ENCODE measurements at places on chromosomes 12 and 14. TPM values are rescaled to one million over a fixed set of nuclear protein-coding genes. Genes with fewer than 3 reads are reported as not detected.

- no peak for DNase-seq
Measured at GRCh38 chr14:22547948-22548750, 40.9 kb downstream of the DAD1 start.

DNA sequence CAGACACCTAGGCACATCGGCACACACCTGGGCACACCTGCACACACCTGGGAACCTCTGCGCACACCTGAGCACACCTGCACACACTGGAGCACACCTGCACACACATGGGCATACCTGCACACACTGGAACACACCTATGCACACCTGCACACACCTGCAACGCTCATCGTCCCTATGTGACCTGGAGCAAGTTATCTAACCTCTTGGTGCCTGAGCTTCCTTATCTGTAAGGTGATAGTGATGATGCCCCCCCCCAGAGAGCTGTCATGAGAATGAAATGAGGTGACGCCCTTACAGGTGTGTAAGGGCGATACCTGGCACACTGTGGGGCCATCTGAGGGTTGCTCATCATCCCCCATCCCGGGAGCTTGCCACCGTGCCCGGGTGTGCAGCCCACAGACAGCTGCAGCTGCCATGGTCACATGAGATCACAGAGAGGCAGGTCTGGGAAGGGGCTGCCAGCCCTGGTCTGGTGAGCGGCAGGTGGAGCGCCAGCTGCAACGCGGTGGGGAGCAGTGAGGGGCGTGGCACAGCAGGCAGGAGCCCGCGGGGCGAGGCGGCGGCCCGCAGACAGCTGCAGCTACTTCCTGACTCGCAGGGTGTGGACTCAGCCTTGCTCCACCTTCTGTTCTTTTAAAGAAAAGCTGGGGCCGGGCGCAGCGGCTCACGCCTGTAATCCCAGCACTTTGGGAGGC, 59.9 kb upstream of the FBRSL1 start:
- no peak for DNase-seq

DNA sequence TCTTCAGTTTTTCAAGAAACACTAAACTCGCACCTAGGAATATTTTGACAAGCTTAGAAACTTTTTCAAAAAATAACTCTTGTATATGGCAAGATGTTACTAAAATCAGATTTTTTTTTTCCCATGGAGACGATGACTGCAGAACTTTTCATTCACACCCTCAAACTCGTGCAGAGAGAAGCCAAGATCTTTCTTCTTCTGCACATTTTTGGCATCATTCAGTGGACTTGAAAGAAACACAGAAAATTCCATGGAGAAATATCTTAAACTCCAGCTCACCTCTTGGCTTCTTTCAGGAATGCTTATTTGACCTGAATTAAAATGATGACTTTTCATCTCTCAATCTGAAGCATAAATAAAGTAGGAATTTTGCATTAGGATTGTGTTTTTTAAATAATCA, 919.4 kb downstream of the NRXN3 start:
- no peak for DNase-seq

DNA sequence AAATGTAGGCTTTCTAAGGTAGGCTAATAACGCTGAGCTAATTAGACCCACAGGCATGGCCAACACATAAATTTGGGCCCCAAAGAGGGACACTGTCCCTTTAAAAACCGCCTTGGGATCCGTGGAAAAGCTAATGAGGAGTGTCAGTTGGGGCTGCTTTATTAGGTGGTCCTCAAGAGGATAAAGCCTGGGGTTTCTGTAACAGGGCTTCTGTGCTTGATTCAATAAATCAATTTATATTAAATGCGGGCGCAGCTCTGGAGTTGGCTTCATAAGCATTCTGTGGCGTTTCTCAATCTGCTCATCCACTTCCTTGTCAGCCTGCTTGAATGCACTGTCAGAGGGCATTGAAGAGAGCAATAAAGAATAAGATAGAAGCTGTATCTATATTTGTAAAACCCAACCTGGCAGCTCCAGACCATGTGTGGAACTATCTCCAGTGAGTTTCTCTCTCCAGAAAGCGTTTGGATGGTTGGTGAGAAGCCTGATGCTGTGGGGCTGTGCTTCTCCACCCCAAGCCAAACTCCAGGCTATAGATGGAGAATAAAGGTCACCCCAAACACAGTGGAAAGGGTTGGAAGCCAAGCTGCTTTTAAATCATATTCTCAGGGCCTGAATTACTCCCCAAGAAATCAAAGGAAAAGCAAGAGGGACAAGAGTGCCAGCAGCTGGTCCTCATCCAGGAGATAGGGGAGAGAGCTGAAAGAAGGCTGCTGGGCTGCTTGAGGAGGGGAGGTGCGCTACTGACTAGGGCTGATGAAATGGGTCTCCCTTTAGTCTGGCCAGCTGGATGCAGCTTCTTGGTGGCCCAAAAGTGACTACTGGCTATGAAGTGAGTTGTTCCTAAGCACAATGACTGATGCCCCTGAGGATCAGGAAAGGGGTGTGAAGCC, 222.0 kb downstream of the PPM1H start:
- no peak for DNase-seq

GRCh38 chr14:82796086-82796485, 1262.4 kb upstream of the SEL1L start:
- DNase-seq, result no peak

GRCh38 chr14:94088516-94088915, 7.4 kb downstream of the IFI27L1 start:
- no peak for DNase-seq

DNA sequence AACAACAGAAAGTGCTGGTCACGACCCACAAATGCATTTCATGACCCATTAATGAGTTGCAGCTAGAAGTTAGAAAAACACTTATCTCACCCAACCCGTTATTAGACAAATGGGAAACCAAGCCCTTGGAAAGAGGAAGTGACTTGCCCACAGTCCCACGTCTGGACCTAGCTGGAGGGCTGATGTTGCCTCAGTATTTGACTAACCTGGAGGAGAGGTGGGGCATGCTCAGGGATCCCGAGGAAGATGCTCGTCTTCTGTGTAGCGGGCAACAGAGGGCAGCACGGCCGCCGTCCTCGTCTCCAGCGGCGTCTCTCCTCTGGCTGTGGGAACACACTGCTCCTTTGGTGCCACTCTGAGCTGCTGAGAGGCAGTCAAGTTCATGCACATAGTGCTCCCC, 12.7 kb downstream of the CCND2 start:
- no peak for DNase-seq

DNA sequence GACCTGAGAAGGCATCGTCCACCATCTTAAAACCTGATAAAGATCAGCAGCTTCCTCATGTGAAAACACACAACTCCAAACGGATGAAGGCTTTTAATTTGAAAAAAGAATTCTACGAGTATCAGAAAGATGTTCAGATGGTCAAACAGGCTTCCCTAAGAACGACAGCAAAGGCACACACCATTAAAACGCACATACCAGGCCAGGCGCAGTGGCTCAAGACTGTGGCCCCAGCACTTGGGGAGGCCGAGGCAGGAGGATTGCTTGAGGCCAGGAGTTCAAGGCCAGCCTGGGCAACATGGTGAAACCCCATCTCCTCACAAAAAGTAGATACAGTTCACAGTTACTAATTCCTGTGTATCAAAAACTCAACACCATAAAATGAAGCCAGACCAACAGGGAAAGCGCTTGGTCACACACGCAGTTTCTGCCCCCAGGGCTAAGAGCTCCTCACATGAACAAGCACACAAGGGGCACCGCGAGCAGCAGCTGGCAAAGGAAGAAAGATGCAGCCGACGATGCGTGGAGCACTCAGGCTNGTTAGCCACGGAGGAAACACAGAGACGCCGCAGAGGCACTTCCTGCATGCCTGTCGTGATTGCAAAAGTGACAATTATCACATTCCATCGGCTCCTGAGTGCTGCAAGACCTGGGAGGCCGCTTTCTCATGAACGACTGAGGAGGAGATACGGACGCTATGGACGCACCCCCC, 78.0 kb downstream of the NOC4L start:
- no peak for DNase-seq

GRCh38 chr12:57744194-57744776, 554 bp upstream of the TSPAN31 start:
- DNase-seq, result peak; percentile 93

- peak; percentile 71 for DNase-seq
Measured at GRCh38 chr12:13362260-13362841, 165.8 kb downstream of the EMP1 start.

- peak; percentile 62 for DNase-seq
Measured at GRCh38 chr12:8145754-8146441, 10.9 kb upstream of the ZNF705A start.

DNA sequence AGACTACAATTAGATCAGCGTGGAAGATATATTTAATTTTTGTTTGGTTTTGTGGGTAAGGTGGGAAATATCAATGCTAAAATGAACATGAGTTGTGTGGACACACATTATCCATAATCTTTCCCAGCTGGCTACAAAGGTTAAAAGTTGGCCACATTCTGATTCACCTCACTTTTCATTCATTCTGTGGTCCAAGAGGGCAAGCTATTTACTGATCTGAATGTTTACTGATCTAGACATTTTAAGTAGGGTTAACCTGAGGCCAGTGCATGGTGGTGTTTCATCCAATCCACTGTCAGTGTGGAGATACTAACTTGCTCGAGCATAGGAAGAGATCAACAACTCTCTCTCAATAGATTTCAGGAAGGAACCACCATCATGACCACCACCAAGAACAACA, 71.6 kb downstream of the DCAF5 start:
- DNase-seq, result no peak

- no peak for DNase-seq
Measured at GRCh38 chr12:110047297-110047940, 903 bp downstream of the C12orf76 start.

DNA sequence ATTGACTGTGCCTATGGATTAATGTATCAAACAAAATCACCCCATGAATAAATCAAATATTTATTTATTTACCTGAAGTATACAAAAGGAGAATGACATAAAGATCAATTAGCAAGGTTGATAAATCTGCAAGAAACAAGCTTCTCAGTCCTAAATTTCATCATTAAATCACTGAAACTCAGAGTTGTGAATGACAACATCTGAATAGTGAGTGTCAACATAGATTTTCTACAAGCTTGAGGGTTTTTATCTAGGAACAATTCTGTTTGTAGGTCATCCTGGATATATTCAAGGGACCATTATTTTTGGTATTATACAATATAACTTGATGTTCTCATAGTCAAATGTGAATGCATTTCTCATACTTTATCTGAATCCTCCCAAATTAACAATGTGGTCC, 17.4 kb upstream of the KLRF1 start:
- DNase-seq, result no peak

DNA sequence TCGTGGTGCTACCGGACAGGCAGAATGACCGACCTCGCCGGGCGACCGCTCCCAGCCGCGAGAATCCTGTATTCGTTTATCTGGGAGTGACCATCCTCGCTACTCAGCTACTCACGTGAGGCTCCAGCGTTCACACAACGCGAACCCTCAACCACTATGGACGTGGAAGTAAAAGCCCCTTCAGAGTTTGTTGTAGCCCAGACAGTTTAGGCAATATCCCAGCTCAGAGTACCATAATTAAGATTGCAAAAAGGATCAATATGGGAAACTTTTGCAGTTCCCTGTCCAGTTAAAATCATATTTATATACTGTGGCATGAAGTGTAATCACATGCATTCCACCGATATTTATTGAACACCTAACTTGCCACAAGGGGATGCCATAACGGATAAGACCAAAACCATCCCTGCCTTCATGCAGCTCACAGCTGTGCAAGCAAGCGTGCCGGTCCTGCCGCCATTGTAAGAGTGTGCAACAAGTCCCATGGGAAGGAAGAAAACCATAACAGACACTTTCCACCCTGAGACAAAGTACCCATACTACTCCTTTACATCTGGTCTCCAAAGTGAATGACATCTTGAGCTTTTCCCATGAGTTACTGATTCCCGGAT, 938 bp upstream of the MAX start:
- DNase-seq, result no peak

DNA sequence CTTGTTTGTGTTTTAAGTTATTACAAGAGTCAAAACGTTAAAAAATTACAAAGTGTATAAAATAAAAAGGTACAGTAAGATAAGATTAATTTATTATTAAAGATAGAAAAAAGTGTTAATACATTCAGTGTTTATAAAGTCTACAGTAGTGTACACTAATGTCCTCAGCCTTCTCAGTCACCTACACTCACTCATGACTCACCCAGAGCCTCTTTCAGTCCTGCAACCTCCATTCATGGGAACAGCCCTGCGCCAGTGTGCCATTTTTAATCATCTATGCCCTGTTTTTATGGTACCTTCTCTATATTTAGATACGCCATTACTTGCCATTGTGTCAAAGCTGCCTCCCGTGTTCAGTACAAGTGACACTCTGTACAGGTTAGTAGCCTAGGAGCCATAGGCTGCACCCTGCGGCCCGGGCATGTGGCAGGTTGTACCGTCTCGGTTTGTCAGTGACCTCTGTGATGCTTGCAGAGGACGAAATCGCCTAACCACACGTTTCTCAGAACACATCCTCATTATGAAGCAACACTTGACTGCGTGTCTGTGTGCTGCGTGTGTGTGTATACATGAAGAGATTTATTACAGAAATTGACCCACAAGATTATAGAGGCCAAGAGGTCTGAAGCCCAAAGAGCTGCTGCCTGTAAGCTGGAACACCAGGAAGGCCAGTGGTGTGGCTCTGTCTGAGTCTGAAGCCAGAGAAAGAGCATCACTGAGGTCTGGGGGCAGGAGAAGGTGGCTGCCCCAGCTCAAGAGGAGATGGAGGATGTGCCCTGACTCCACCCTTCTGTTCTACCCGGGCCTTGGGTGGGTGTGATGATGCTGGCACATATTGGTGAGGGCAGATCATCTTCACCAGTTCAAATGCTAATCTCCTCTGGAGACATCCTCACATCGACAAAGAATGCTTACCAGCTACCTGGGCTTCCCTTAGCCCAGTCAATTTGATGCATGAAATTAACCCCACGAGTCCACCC, 116.6 kb upstream of the C14orf180 start:
- DNase-seq, result no peak

CCDC88C gene
- 3.9 TPM for total RNA-seq

KRT72 gene
- total RNA-seq, result not detected

DLGAP5 gene
- total RNA-seq, result 0.41 TPM

LAG3 gene
- total RNA-seq, result 2.7 TPM

IL31 gene
- total RNA-seq, result not detected

CFAP251 gene
- 3.0 TPM for total RNA-seq

PIANP gene
- 0.49 TPM for total RNA-seq

PMCH gene
- total RNA-seq, result not detected

FAM186B gene
- total RNA-seq, result 0.54 TPM

ADGRD1 gene
- total RNA-seq, result 11.4 TPM

NR1H4 gene
- not detected for total RNA-seq

SLCO1B1 gene
- not detected for total RNA-seq

All from sigmoid colon (tissue), 7 donors.